ENCODE measurements at places on chromosomes 5 and 9.

DNA sequence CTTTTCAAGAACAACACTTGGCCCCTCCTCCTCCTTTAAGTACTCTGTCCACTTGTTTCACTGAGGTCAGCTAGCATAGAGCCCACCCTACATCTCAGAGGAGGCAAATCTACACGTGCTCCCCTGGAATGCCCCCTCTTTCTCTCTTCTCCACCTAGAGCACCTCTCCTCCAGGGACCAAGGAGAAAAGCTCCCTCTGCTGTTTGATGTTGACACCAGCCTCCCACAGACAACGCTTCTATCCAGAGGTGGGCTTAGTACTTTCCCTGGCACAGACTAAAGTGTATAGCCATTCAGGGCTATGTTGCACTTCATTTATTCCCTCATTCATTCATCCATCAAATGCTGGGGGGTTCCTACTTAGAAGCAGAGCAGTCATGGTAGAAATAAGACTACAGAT is 68.2 kb upstream of the TAF1L start:
- no peak for DNase-seq

GRCh38 chr5:111848476-111848875 is 91.5 kb upstream of the NREP start:
- no peak for DNase-seq

- DNase-seq: no peak
Measured at GRCh38 chr5:62720031-62720441, 141.4 kb downstream of the LRRC70 start.

DNA sequence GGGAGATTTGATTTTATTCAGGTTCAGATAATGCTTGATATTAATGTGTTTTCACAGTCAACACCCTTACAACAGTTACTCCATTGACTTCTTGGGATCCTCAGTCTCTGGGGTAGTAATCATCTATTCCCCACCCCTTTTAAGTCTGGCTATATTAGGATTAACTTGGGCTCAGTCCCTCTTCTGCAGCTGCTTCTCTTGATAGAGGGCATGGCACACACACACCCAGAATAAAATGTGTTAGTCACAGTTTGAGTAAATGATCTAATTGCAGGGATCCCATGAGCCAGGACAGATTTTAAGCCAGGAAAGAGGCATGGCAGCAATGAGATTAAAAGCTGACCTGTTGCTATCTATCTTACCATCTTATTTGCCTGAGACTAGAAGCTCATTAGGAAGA is 53.7 kb upstream of the VLDLR start:
- DNase-seq: no peak

DNA sequence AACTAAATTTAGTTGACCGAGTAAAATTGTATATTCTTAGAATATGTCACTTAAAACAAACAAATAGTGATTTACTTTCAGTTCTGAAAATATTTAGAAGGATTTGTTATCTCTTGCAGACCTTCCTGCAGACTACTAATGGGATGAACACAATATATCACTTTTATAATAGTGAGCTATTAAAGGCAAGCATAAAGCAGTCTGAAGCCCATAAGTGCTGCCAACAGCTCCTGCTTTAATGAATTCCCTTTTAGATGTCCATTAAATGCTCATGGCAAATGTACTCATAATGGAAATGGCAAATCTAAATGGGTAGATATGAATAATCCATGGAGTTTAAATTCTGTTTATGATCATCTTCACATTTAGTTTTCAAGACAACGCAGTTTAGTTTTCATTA is 170.2 kb downstream of the RANBP17 start:
- DNase-seq: no peak

GRCh38 chr5:150278916-150279315 is 10.7 kb downstream of the CAMK2A start:
- DNase-seq: no peak

DNA sequence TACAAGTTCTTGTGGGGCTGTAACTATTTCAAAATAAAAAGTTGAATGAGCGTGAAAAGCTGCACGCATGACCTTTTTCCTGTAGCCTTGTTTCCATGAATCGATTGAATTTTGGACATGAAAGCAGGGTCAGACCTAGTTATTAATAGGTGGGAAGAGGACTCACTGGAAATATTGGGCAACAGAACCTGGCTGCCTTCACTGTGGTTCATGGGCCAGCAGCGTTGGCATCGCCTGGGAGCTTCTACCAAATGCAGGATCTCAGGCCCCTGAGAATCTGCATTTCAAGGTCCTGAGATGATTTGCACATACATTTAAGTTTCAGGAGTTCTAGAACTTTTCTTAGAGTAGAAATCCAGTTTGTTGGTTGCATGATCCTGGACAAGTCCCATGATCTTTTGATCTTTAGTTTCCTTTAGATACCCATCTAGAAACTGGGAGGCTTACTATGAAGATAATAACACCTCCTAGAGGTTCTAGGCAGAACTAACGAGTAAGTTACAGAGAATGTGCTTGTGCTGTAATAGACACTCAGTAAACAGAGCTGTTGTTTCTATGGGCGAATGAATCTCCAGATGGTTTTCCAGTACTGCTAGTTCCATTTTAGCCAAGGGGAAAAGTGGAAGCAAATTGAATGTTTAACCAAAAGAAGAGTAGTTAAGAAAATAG is 12.4 kb downstream of the ANKRD33B start:
- no peak for DNase-seq

DNA sequence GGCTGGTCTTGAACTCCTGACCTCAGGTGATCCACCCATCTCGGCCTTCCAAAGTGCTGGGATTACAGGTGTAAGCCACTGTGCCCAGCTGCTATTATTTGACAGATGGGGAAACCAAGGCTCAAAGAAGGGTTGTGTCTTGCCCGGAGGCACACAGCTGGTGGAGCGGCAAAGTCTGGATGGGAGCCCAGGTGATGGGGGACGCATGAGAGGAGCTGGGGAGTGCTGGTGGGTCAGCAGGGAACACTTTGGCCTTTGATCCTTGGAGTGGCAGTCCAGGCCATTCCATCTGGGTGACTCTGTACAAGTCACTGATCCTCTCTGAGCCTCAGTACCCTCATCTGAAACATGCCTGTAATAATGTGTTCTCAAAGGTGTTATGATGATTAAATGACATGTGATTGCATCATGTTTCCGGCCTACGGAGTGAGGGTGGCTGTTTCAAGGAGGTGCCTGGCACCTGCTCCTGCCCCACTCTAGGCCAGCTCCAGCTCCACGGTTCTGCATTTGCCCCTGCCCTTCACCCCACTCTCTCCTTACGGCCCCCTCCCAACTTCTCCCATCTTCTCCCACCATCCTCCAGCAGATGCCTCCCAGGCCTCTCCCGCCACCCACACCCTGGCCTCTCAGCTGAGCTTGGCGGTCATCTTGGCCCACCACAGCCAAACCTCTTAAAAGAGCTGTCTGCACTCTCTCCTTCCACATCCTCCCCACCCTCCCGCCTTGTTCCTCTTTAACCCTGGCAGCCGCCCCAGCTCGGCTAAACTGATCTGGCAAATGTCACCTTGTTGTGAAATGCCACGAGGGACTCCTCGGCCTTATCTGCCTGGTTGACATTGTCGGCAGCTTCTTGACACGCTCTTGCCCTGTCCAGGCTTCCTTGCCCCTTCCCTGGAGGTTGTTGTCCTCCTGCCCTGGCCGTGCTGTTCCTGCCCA is 5.5 kb upstream of the DBN1 start:
- DNase-seq: no peak

GRCh38 chr9:72089451-72090130 is 29.2 kb upstream of the C9orf57 start:
- DNase-seq: no peak

- no peak for DNase-seq
Measured at GRCh38 chr9:74556685-74557084, 59.5 kb downstream of the RORB start.

GRCh38 chr5:173707392-173707791 is 90.9 kb upstream of the BOD1 start:
- no peak for DNase-seq

DNA sequence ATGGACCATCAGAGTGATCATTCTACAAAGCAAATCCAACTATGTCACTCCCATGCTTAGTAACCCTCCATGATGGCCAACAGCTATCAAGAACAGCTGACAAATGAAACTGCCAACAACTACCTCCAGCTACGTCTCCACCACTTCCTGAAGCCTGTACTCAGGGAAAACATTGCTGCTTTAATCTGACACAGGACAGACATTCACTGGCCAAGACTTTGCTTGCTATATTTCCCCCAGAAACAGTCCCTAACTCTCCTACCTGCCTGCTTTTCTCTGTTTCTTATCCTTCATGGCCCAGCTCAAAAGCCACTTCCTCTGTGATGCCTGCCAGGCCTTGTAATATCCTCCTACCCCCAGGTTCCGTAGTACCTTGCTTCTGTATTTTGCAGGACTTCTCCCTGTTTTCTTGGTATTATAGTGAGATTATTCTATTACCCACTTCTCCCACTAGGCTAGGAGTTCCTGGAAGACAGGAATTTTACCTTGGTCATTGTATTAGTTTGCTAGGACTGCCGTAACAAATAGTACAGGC is 14.7 kb upstream of the RAB14 start:
- no peak for DNase-seq

DNA sequence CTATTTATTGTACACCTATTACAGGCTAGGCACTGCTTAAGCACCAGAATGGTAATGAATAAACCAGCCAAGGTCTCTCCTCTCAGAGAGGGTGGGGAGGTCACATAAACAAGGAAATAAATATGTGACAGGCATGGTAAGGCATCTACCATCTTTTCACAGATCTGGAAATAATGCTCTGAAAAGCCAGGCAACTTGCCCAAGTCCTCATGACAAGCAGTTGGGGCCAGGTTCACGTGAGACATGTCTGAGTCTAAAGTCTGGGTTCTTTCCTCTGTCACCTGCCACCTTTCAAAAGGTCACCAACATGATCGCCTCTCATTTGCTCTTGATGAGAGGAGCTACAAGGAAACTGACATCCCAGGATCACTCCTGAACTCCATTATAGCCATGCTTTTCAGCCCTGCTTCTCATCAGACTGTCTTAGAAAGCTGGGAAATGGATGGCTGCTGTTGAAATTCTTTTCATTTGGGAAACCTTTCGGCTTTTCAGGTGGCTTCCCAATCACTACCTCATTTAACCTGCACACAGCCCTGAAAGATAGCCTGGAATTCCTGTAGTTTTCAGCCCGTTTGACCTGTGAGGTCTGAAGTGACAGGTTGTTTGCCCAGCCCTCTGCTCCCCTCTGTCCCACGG is 123.1 kb downstream of the CRB2 start:
- no peak for DNase-seq

GRCh38 chr9:130872093-130872492 is 24.5 kb downstream of the QRFP start:
- DNase-seq: no peak

- DNase-seq: no peak
Measured at GRCh38 chr9:517993-518392, 303.3 kb downstream of the DOCK8 start.

DNA sequence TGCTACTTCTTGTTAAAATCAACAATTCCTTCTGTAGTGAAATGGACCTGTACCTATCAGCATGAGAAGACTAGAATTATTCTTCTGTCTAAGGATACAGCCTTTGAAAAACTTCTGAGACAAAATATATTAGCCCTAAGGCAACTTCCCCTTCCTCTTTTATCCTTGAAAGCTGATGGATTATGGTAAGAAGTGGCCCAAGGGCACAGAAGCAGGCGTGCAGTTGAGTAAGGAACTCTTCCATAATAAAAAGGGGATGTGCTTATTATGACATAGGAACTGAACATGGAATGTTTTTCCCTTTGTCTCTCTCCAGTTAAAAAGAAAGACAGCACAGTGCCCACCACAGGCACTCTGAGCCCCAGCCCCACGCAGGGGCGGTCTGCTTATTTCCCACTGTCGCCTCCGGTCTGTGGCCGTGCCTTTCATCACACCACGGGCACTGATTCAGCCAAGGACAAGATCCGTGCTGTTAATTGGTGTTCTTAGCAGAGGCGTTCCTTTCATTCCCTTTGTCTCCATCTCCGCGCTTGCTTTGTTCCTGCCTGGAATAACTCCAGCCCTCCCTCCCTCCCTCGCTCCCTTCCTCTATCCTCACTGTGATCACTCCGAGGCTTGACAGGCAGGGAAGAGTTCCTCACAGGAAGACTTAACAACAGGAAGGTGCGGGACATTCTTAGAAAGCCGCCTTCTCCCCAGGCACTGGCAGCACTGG is 135.9 kb upstream of the OTULINL start:
- no peak for DNase-seq

GRCh38 chr9:114995681-114996221 is 65.4 kb upstream of the TNFSF8 start:
- no peak for DNase-seq

- DNase-seq: no peak
Measured at GRCh38 chr5:371811-372555, 50.5 kb downstream of the AHRR start.

DNA sequence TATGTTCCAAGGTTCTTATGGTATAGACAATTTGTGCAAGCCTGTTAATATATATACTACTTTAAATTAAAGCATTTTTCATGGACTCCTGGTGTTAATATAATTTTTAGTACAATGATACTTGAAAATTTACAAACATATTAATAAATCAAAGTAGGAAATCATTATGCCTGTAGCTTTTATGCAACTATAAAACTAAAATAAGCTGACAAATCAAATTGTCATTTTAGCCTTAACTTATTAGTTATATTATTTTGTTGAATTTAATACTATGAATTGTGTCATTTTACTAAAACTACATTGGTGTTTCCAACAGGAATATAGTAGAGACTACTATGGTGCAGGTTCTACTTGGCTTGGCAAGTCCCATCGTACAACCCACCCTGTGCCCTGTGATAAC is 96.0 kb downstream of the MED10 start:
- no peak for DNase-seq

DNA sequence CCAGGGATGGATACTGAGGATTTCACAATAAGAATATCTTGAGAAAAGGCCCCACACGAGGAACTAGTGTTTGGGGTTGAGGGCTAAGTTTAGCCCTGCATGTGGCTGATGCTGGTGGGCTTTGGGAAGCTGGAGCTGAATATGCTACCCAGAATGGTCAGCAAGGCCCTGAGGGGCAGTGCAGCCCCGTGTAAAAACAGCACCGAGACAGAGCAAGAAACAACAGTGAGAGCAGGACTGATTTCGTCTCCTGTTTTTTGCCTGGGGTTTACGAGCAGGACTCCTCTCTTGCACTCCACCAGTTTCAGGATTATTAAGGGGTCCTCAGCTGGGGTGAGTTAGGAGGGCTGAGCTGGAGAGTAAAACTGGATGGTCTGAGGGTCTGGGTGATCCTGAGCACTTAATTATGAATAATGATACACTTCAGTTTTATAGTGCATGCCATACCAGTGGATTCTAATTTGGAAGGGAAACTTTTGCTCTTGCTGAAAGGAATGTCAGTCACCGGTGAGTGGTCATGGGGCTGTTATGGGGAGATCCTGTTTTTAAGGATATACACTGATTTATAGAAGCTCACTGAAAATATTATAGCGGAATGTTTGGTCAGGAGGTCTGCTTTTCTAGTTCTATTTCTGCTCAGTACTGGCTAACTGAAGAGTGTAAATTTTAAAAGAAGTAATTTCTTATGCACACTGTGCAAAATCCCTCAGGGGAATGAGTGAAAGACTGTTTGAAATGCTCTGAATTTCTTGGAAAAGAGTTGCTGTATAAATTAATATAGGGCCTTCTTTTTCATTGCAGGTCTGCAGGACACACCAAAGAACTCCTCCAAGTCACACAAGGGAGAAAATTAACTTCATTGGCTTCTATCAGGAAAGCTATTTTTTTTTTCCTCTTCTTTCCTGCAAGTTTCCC is 42.7 kb upstream of the NFIB start:
- no peak for DNase-seq

GRCh38 chr9:112725961-112726360 is 8.0 kb upstream of the INIP start:
- no peak for DNase-seq

- no peak for DNase-seq
Measured at GRCh38 chr9:15086156-15086763, 176.0 kb upstream of the FREM1 start.

- DNase-seq: no peak
Measured at GRCh38 chr9:83655433-83655832, 32.5 kb downstream of the IDNK start.
